ENCODE measurements at places on chromosomes 11 and 22.

GRCh38 chr11:126578021-126578420 lies 222.5 kb downstream of the ST3GAL4 start:
- no peak for DNase-seq
- no peak overlapping the region for H3K4me3 ChIP-seq
- H3K27me3 ChIP-seq: no peaks in the 10 kb centered on the region

- H3K36me3 ChIP-seq: no peaks in the 10 kb centered on the region
- H3K27me3 ChIP-seq: no peaks in the 10 kb centered on the region
- H3K4me3 ChIP-seq: no peak overlapping the region
- H3K27ac ChIP-seq: no peak overlapping the region
- DNase-seq: no peak
Observed at GRCh38 chr11:66877588-66878385, 20.9 kb downstream of the LRFN4 start.

GRCh38 chr22:21687685-21688259 lies 22.0 kb downstream of the PPIL2 start:
- H3K27me3 ChIP-seq: no peaks in the 10 kb centered on the region
- H3K4me3 ChIP-seq: no peak overlapping the region
- no peak overlapping the region for H3K27ac ChIP-seq
- DNase-seq: no peak

- no peaks in the 10 kb centered on the region for H3K36me3 ChIP-seq
- DNase-seq: no peak
- H3K27me3 ChIP-seq: no peaks in the 10 kb centered on the region
- no peak overlapping the region for H3K4me3 ChIP-seq
Observed at GRCh38 chr11:109033627-109034338, 368.9 kb downstream of the DDX10 start.

DNA sequence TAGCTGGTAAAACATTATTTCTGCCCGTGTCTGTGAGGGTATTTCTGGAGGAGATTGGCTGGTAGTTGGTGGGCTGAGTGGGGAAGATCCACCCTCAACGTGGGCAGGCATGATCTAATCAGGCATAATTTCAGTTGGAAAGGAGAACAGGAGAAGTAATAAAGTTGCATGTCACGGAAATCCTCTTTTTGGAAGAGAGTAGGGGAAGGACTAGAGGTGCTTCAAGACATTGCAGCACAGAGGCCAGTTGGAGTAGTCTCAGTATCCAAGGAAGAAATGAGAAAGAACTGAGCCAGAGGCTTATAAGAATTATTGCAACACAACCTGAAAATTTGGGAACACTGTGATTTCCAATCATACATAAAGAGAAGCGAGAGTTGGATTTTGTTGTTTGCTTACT lies 1155.1 kb downstream of the FAM181B start:
- DNase-seq: no peak
- no peaks in the 10 kb centered on the region for H3K27me3 ChIP-seq
- H3K4me3 ChIP-seq: no peak overlapping the region
- no peaks in the 10 kb centered on the region for H3K36me3 ChIP-seq

- no peaks in the 10 kb centered on the region for H3K27me3 ChIP-seq
- H3K27ac ChIP-seq: no peak overlapping the region
- H3K4me3 ChIP-seq: no peak overlapping the region
- H3K36me3 ChIP-seq: no peaks in the 10 kb centered on the region
- no peak for DNase-seq
- H3K4me1 ChIP-seq: peaks cover 9% of the 10 kb centered on the region
Observed at GRCh38 chr11:109972181-109972715, 120.9 kb upstream of the ZC3H12C start.

DNA sequence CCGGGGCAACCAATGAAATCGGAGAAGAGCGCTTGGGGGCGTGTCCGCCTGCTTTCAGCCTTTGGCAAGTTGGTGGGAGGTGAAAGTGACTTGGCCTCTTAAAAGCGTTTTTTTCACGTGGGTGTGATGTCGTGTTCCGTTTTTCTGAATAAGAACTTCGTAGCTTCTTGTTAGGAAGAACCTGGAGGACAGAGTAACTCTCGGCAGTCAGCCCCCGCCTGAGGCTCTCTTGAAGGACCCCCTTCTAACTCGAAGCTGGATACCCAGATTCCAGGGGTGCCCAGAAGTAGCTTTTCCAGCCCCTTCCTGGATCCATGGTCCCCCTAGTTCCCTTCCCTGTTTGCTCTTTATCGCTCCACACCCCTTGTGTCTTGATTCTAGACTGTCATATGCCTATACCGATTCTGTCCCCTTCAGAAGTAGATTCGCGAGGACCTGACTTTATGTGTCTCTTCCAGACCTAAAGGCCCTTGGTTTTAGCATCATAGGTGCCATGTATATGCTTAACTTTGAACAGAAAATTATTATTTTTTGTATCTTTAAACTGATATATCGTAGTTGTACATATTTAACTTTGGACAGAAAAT lies 915 bp upstream of the OSBP start:
- H3K27me3 ChIP-seq: no peaks in the 10 kb centered on the region
- H3K36me3 ChIP-seq: no peaks in the 10 kb centered on the region
- peak overlapping the region; percentile 92 for H3K27ac ChIP-seq
- peak overlapping the region; percentile 71 for H3K4me3 ChIP-seq
- peaks cover 43% of the 10 kb centered on the region for H3K4me1 ChIP-seq
